ENCODE measurements at places on chromosomes 4 and X. TPM values are rescaled to one million over a fixed set of nuclear protein-coding genes. Genes with fewer than 3 reads are reported as not detected.

The RPA4 gene
- 1.3 TPM for total RNA-seq

- H3K4me3 ChIP-seq: no peak overlapping the region
- no peaks in the 10 kb centered on the region for H3K4me1 ChIP-seq
These were observed 19.1 kb upstream of the ZXDA start for GRCh38 chrX:57929373-57929772.

- H3K27ac ChIP-seq: no peak overlapping the region
- H3K36me3 ChIP-seq: no peaks in the 10 kb centered on the region
- DNase-seq: peak; percentile 78
- H3K4me3 ChIP-seq: no peak overlapping the region
- peaks cover 8% of the 10 kb centered on the region for H3K4me1 ChIP-seq
These were observed 22.0 kb downstream of the DYNLT3 start for GRCh38 chrX:37825215-37825842.

The NPNT gene
- total RNA-seq: not detected

DNA sequence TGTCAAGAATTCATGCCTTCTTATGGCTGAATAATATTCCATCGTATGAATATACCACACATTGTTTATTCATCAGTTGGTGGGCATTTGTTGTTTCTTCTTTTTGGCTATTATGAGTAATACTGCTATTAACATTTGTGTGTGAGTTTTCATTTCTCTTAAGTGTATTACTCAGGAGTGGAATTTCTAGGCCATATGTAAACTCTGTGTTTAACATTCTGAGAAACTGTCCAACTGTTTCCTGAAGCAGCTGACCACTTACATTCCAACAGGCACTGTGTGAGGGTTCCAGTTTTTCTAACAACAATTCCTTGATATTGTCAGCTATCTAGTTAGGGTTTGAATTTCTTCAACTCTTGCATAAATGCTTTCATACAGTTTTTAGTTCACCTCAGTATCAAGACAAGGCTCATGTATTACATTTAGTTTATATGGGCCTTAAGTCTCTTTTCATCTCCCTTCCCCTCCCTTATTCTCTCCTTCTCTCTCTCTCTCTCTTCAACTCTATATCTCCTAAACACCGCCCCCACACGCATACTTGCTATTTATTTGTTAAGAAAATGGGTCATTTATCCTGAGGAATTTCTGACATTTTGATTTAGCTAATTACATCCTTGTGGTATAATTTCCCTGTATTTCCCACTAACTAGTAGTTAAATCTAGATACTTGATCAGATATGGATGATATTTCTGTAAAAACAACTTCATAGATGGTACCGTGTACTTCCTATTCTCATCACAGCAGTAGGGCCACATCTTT, 77.4 kb downstream of the WDR19 start:
- no peak overlapping the region for H3K27ac ChIP-seq
- DNase-seq: no peak
- no peaks in the 10 kb centered on the region for H3K27me3 ChIP-seq
- H3K4me3 ChIP-seq: no peak overlapping the region
- H3K4me1 ChIP-seq: no peaks in the 10 kb centered on the region
- H3K36me3 ChIP-seq: no peaks in the 10 kb centered on the region
